ENCODE measurements at places on chromosomes 1 and 21.

DNA sequence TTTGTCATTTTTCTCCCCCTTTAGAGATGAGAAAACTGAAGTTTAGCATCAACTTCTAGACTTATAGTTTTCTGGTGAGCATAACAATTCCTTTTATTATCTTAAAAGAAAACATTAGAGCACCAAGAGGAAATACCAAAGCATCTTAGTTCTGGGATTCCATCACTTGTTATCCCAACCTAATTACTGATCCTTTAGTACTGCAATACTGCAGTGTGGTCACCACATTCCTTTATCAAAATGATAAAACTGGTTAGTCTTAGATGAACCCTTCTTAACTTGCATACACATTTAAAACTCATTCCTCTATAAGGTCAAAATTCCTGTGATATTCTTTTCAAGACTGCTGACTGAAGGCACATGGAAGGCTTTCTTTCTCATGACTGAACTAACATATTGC is 23.1 kb downstream of the SOD1 start:
- no peaks in the 10 kb centered on the region for H3K27me3 ChIP-seq
- H3K27ac ChIP-seq: no peak overlapping the region
- DNase-seq: no peak
- peaks cover 19% of the 10 kb centered on the region for H3K36me3 ChIP-seq

GRCh38 chr1:23865543-23865930 is 2.6 kb downstream of the FUCA1 start:
- peaks cover 2% of the 10 kb centered on the region for H3K27me3 ChIP-seq
- no peak for DNase-seq
- peaks cover 3% of the 10 kb centered on the region for H3K4me1 ChIP-seq
- H3K36me3 ChIP-seq: peaks cover 6% of the 10 kb centered on the region

DNA sequence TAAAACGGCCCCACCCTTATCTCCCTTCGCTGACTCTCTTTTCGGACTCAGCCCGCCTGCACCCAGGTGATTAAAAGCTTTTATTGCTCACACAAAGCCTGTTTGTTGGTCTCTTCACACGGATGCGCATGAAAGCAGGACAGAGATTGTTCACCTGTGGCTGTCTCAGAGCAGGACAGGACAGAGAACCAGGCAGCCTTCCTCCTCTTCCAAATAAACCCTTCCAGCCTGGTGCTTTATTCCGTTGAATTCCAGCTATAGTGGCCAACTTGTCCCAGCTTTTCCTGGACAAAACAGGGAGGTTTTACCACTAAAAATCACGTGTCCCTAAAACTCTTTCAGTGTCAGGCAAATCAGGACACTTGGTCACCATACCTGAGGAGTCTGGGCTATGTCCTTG is 9.5 kb upstream of the DMRTB1 start:
- no peak overlapping the region for H3K4me3 ChIP-seq
- H3K4me1 ChIP-seq: no peaks in the 10 kb centered on the region
- no peak overlapping the region for H3K27ac ChIP-seq
- peaks cover 4% of the 10 kb centered on the region for H3K27me3 ChIP-seq
- no peaks in the 10 kb centered on the region for H3K36me3 ChIP-seq

- H3K4me1 ChIP-seq: no peaks in the 10 kb centered on the region
- H3K4me3 ChIP-seq: no peak overlapping the region
- H3K27ac ChIP-seq: no peak overlapping the region
- H3K27me3 ChIP-seq: peaks cover 45% of the 10 kb centered on the region
- no peaks in the 10 kb centered on the region for H3K36me3 ChIP-seq
- no peak for DNase-seq
These were observed 1.1 kb downstream of the CRCT1 start for GRCh38 chr1:152515434-152515783.

GRCh38 chr1:102045752-102046151 is 49.0 kb upstream of the OLFM3 start:
- no peak for DNase-seq
- no peaks in the 10 kb centered on the region for H3K36me3 ChIP-seq
- H3K27me3 ChIP-seq: no peaks in the 10 kb centered on the region

- no peak overlapping the region for H3K4me3 ChIP-seq
- DNase-seq: no peak
- H3K36me3 ChIP-seq: no peaks in the 10 kb centered on the region
- no peak overlapping the region for H3K27ac ChIP-seq
- H3K27me3 ChIP-seq: no peaks in the 10 kb centered on the region
These were observed 92.5 kb upstream of the C21orf91 start for GRCh38 chr21:17911628-17912027.

DNA sequence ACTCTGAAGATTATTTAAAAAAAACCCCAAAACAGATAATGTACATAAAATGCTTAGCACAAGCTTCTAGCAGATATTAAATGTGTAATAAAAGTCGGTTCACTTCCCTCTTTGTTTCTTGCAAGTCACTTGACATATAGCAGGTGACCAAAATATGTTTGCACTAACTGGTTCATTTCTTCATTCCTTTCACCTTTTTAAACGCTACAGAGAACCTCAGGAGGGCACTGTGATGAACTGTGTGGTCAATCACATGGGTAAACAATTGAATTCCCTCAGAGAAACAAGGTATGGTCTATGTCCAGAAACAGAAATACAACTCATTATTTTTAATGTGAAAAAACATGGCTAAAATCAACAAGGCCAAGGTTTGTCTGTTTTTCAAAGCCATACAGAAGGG is 51.3 kb upstream of the BCL10 start:
- H3K4me1 ChIP-seq: no peaks in the 10 kb centered on the region
- H3K27me3 ChIP-seq: no peaks in the 10 kb centered on the region
- no peaks in the 10 kb centered on the region for H3K36me3 ChIP-seq
- DNase-seq: no peak
- no peak overlapping the region for H3K4me3 ChIP-seq

- peaks cover under 1% of the 10 kb centered on the region for H3K4me1 ChIP-seq
- H3K36me3 ChIP-seq: peaks cover 16% of the 10 kb centered on the region
- H3K27me3 ChIP-seq: peaks cover under 1% of the 10 kb centered on the region
- DNase-seq: no peak
- H3K27ac ChIP-seq: no peak overlapping the region
These were observed 6.6 kb upstream of the MMP23B start for GRCh38 chr1:1625404-1625775.

DNA sequence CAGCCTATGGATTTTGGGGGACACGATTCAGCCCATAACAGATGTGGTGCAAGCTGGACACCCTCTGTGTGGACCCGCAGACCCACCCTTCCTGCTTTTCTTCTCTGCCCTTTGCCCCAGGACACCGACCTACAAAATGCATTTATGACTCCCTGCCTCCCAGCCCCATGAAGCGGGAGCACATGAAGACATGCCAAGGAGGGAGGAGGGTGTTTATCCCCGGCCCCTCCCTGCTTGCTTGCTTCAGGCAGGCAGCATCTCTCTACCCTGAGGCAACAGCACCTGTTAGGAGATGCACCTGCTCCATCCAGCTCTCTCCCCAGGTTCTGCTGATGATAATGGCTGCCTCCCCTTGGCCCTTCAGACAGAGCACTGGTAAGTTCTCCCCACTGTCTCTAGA is 187.5 kb downstream of the PSMG1 start:
- H3K27ac ChIP-seq: no peak overlapping the region
- no peaks in the 10 kb centered on the region for H3K27me3 ChIP-seq
- peaks cover 9% of the 10 kb centered on the region for H3K4me1 ChIP-seq
- no peak overlapping the region for H3K4me3 ChIP-seq

DNA sequence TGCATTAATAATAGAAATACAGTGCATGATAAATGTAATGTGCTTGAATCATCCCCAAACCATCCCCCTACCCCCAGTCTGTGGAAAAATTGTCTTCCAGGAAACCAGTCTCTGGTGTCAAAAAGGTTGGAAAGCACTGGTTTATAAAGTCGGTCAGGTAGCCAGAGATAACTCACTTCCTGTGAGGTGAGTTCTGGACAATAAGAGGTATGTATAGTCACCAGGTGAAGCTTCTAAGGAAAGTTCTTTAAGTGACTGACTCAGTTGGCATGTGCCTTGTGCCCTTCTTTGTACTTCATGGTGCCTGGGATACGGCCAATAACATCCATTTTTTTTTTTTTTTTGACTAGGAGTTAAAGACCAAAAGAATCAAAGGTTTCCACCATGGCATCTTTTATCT is 103.7 kb downstream of the GPATCH2 start:
- DNase-seq: no peak
- no peaks in the 10 kb centered on the region for H3K27me3 ChIP-seq
- no peaks in the 10 kb centered on the region for H3K4me1 ChIP-seq
- no peak overlapping the region for H3K4me3 ChIP-seq
- H3K27ac ChIP-seq: no peak overlapping the region

GRCh38 chr1:171966426-171967220 is 125.3 kb downstream of the DNM3 start:
- no peak overlapping the region for H3K4me3 ChIP-seq
- no peak overlapping the region for H3K27ac ChIP-seq
- no peak for DNase-seq
- H3K27me3 ChIP-seq: no peaks in the 10 kb centered on the region

DNA sequence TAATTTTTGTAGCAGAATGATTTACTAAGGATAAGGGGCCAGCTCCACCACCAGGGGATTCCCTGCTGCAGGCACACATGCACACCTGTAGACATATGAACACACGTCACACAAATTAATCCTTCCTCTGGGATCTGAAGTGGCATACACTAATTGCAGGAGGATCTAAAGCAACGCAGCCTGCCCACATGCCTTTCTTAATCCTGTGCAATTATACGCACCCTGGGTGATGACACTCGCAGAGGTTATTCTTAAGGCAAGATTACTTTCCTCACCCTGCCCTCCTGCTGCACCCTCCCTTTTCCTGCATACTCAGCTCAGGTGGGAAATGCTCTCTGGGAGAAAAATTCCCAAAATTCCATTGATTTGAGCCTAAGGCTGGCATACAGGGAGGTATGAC is 7.5 kb upstream of the LORICRIN start:
- DNase-seq: no peak
- no peaks in the 10 kb centered on the region for H3K4me1 ChIP-seq

DNA sequence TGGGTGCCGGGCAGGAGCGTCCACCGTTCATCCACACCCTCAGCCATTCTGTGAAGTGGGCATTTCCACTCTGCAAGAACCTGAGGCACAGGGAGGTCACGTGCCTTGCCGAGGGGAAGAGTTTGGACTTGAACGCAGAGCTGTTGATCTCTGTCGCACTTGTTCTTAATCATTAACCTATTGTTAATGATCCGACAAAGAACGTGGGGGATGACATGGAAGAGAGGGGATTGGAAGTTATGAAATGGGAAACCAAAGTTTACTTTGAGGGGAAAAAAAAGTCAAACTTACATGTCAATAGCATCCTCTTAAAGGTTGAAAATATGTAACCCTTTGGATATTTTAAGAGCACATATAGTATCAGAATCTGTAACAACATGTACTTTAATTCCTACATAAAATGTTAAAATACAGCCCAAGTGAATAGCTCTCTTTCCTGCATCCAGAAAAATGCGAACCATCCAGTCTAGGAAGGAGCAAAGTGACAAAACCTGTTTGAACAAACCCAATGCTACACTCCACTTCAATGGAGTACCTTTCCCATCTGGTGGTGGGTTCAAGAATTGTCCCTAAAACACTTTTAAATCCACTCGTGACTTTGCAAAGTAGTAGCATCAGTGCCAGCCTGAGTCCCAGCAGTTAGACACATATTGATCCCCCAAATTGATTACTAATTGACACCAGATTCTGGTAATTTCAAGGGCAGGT is 75.5 kb downstream of the SETD4 start:
- H3K27me3 ChIP-seq: no peaks in the 10 kb centered on the region
- no peaks in the 10 kb centered on the region for H3K36me3 ChIP-seq
- H3K27ac ChIP-seq: no peak overlapping the region
- H3K4me1 ChIP-seq: no peaks in the 10 kb centered on the region

DNA sequence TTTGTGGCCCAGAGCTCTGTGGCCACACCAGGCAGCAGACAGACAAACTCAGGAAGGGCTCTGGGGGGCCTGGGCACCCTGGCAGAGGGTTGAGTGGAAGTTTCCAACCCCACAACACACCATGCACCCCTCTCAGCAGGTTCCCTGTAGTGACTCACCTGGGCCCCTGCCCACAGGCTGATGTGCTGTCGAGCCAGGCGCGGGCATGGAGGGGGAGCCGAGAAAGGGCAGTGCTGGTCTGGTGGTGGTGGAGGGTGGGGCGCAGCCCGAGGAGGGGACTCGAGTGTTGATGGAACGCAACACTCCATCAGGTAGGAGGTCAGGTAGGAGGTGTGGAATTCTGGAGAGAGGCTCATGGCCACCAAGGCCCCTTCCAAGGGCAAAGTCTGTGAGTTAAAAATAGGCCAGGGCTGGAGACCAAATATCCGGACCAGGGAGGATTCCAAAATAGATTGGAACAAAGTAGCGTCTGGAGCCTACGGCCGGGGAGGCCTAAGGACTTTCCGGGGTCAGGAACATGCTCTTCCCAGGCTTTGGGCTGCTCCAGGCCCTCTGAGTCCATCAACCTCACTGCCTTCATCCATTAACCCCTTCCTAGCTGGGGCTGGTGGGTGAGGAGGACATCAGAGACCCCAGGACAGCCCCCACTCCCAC is 191.5 kb upstream of the AJAP1 start:
- H3K4me1 ChIP-seq: no peaks in the 10 kb centered on the region
- H3K36me3 ChIP-seq: no peaks in the 10 kb centered on the region
- H3K27me3 ChIP-seq: no peaks in the 10 kb centered on the region
- DNase-seq: no peak
- no peak overlapping the region for H3K4me3 ChIP-seq

DNA sequence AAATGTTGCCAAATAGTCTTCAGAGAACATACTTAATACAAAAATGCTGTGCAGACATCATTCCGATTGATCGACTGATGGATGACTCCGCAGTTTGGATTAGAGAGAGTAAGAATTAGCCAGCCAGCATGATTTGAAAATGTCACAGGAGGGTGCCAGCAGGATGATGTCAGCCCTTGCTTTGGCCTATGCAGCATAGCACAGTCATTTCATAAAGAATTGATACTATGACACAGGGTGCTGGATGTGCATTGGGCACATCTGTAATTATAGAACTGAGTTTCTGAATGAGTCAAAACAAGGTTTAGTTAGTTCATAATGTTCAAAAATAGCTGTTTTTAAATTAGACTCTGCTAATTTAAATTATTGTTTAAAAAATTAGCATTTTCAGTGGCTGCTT is 21.6 kb upstream of the TRAF5 start:
- no peak overlapping the region for H3K27ac ChIP-seq
- H3K4me3 ChIP-seq: no peak overlapping the region

DNA sequence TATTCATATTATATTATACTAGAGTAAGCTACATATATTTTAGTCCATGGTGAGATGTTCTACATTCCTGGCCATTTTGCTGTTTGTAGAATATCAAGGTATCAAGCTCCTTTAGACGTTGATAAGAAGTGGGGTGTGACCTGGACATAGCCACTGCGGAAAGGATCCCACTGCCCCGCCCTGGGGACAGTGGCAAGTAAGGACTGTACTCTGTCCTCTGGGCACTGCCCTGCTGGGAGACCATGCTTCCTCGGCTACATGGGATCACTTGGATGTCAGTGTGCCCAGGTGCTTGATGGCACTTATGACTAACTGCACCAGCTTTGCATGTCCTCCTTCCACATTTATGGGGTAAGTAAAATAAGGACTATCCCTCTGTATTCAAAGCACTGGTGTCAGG is 46.3 kb upstream of the NTPCR start:
- no peaks in the 10 kb centered on the region for H3K36me3 ChIP-seq
- H3K27ac ChIP-seq: no peak overlapping the region
- H3K4me3 ChIP-seq: no peak overlapping the region
- H3K27me3 ChIP-seq: no peaks in the 10 kb centered on the region
- no peak for DNase-seq
- peaks cover 19% of the 10 kb centered on the region for H3K4me1 ChIP-seq
